ENCODE measurements at places on chromosomes 16 and 17.
A peak's percentile ranks its signal among the peaks of the same experiment; 100 is the strongest.

- no peak for DNase-seq
Observed at GRCh38 chr17:57752031-57752905, 7.2 kb upstream of the CCDC182 start.

DNA sequence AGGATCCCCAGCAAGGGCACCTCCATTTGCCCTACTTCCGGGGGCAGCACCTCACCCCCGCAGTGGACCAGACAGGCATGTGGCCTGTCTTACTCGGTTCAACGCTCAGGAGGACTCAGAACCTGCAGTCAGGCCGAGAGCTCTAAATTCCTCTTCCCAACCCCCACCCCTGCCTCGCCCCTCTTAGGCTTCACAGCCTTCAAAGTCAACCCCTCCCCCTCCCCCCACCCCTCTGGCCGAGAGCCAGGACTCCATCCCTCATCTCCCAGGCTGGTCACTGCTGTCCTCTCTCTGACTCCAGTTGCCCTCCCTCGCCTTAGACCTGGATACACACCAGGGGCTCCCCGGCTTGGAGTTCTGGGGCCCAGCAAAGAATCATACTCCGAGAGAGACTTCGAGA lies 8.1 kb upstream of the HS3ST6 start:
- no peak for DNase-seq

GRCh38 chr17:75269844-75270217 lies 1.2 kb downstream of the MIF4GD start:
- DNase-seq = no peak

- no peak for DNase-seq
Observed at GRCh38 chr17:17724307-17725010, 43.2 kb downstream of the RAI1 start.

DNA sequence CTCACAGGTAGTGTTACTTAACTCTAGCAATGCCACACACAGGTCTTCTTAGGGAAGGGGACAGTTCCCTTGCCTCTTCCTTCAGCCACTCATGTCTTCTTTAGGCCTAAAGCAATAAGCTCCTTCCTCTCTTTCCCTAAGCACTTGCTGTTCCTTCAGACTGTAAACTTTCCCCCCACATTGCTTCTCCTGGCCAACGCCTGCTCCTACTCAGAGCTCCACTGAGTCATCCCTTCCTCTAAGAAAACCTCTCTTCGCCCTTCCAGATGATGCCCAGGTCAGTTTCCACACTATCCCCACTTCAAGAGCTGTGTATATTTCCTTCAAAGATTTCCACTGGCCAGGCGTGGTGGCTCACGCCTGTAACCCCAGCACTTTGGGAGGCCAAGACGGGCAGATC lies 12.5 kb upstream of the EPOP start:
- DNase-seq = no peak

DNA sequence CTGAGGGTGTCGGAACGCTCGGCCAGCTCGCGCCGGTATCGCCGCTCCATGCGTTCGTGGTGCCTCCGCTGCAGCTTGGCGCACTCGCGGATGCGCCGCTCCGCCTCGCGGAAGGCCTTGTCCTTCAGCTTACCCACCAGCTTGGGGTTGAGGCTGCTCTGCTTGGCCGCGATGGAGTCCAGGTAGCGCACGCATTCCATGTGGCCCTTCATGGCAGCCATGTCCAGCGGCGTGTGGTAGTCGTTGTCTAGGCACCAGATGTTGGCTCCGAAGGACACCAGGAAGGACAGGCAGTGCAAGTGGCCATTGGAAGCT lies 2.8 kb downstream of the USH1G start:
- no peak for DNase-seq

GRCh38 chr16:9119795-9120194 lies 28.4 kb downstream of the HAPSTR1 start:
- DNase-seq = no peak

- no peak for DNase-seq
Observed at GRCh38 chr16:81003610-81004460, 2.9 kb downstream of the CMC2 start.

- DNase-seq = peak; percentile 79
Observed at GRCh38 chr16:67461600-67462278, 19.2 kb downstream of the ATP6V0D1 start.

DNA sequence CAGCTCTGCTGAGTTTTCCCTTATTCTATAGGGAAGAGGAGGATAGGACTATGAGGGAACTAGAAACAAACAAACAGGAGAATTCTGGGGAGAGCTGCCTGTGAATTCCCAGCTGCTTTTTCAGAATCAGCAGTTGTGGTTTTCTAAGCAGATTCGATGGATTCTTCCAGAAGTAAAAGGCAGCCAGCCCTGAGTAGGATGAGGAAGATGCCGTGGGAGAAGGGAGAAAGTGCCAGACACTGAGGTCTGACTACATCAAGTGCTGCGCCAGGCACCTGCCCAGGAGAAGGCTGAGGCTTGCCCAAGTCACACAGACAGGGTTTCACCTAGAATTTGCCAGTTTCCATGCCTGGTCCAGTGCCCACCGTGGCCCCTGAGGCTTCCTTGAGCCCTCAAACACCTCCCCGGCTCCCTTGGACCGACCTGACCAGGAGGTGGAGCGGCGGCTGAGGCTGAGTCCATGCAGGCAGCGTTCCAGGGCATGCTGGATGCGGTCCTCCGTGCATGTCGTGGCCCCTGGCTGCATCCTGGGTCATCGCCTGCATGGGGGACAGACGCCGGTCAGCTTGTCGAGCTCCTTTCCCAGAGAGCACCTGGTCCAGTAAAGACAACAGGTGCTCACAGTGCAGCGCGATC lies 43.6 kb upstream of the PIK3R6 start:
- no peak for DNase-seq

GRCh38 chr17:39954876-39955275 lies 7.9 kb upstream of the GSDMA start:
- no peak for DNase-seq

DNA sequence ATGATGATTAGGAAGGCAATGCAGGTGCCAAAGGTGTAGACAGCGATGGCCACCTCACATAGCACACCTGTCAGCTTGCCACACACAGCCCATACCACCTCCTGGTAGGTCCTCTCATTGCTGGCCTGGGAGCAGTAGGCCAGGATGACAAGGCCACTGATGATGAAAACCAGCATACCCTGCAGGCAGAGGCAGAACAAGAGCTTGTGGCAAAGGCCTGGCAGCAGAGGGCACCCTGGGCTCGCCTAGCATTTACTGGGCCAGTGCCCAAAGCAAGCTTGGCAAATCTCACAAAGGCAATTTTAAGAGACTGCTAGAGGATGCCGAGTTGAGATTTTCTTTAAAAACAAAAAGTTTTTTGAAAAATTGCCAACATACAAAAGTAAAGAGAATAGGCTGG lies 5.9 kb downstream of the SLC38A7 start:
- no peak for DNase-seq

- no peak for DNase-seq
Observed at GRCh38 chr17:75199886-75200618, 5.4 kb upstream of the NUP85 start.

DNA sequence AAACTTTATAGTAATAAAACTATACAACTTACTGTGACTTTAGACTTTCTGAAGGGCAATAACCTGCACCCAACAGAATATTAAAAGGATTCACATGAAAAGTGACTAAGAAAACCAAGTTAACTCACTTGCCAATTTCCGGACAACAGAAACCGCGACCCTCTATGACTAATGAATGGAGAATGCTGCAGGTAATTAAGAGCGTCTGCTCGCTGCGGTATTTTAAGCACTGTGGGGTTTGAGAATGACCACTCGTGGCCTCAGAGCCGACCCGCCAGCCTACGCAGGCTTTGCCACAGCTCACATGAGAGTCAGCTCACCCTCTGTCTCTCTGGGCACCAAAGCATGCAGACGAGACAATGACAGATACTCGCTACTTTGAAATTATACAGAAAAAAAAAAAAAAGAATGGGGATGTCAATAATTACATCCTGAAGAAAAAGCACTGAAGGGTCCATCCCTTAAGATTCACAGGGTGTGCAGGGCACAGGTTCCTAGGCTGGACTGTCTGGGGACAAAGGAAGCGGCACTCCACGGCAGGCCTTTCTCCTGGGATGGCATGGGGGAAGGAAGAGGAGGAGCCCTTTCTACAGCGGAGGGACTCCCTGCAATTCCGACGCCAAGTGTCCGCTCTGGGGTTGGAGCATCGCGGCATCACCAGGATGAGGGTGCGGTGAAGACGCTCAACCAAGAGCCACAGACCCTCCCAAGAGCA lies 35.0 kb downstream of the ZCCHC14 start:
- DNase-seq = peak; percentile 54

DNA sequence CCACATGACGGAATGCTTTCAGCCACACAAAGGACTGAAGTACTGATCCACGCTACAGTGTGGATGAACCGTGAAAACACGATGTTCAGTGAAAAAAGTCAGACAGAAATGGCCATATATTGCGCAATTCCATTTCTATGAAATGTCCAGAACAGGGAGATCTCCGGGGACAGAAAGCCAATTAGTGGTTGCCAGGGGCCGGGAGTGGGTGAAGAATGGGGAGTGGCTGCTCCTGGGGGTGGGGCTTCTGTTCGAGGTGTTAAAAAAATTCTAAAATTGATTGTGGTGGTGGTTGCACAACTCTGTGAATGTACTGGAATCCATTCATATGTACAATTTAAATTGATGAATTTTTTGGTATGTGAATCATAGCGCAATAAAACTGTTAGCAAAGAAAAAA lies 154.8 kb upstream of the HSBP1 start:
- no peak for DNase-seq

DNA sequence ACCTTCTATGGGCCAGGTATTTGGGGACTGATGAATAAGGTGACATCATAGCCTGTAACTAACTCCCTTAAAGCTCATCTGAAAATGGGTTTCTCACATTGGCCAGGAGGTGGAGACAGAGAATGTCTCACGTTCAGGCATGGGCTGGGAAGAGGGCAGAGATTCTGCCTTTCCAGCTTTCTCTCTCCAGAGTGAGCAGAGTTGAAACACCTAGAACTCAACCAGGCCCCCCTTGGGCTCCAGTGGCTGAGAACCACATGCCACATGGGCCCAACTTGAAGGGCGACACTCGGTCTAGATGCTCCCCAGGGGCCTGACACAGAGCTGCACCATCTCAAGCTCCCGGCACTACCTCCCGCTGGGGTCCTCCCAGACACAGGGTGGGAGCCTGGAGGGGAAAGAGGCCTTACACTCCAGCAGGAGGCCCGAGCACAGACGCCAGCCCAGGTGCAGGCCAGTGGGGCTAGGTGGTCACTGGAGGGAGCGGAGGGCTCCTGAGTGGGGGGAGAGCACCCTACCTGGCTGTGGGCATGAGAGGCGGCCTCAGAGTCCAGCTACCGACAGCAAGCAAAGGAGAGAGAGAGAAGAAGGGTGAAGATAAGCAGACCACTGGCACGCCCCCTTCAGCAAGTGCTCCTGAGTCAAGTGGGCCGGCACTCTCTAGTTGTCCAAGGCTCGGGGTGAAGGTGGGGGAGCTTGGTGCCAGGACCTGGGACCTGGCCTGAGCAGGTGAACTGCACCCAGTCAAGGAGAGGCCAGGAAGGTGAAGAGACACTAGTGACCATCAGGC lies 55.9 kb downstream of the MYO18A start:
- no peak for DNase-seq

DNA sequence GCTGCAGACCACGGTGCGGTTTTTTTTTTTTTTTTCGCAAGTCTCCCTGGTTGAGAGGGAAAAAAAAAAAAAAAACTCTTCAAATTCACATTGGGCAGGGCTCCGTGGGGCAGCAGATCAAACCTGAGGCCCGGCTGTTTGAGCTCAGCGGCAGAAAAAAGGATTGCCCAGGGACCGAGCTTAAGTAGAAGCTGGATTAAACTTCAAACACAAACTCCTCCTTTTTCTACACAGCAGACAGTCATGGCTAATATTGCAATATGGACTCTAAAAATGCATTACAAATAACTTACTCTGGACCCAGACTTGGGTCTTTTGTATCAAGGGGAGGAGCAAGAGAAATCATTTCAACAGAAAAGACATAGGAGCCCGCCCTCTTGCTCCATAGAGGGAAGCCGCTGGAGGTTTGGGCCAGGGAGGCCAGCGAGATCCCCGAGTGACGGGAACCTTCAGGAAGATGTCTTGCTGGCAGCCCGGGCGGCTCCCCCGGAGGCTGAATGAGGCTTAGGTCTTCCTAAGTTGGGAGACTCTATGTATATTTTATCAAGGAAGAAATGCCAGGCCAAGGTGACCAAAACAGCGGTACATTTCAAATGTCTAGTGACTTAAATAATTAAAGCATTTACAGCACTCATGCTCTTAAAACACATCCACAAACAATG lies 167.7 kb downstream of the ZNF423 start:
- no peak for DNase-seq

- peak; percentile 79 for DNase-seq
Observed at GRCh38 chr17:385178-385835, 32.7 kb upstream of the RPH3AL start.

GRCh38 chr17:50919321-50920040 lies 53.3 kb upstream of the TOB1 start:
- DNase-seq = peak; percentile 90

GRCh38 chr16:19888834-19889233 lies 4.2 kb upstream of the GPRC5B start:
- DNase-seq = no peak

DNA sequence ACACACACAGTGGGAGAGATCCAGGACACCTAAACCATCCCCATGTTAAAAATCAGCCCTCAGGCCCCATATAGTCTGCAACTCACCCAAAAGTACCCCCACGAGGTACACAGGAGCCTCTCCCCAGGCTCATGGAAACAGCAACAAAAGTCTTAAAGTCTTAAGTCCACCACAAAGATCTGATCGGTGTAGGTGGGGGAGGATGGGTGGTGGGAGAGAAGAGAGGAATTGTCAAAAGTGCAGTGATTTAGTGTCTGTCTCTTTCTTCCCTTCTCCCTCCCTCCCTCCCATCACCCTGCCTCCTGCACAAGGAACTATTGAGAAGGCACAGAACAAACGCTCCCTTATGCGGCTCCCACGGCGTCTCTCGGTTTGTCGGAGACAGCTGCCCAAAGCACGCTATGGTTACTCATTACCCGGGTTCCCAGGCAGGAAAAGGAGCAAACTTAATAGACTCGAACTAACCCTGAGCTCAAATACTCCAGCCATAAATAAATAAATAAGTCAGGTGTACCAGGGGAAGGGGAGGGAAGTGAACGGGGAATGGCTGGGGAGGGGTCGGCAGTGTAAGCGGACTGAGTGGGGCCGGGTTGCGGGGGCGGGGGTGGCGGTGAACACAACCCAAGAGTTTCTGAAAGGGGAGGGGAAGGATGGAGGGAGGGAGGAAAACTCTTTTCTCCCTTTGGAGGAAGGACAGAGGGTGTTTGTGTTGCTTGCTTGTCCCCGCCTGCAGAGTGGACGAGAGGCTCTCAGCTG lies 477.4 kb downstream of the SLC39A11 start:
- DNase-seq = no peak

- no peak for DNase-seq
Observed at GRCh38 chr17:74840989-74841666, 18.6 kb downstream of the GRIN2C start.

DNA sequence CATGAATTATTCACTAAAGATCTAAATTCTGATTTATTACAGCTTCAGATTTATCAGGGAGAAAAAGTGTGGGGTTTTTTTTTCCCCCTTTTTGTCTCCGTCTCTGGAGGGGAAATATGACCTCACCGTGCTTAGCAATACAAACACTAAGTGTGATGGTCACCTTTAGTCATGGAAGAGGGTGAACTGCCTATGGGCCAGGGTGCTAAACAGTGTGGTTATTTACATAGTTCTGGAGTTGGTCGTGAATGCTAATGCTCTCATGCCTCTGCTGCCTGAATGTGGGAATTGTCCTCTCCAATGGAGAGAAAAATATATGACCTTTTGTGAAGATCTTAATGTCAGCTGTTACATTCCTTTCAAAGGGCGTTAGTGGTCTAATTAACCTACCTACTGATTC lies 44.8 kb upstream of the MSI2 start:
- DNase-seq = no peak

Data from upper lobe of right lung (tissue), 1 donor.